Motor neuron (in vitro differentiated cells): ENCODE measurements at places on chromosomes 2 and 18.

DNA sequence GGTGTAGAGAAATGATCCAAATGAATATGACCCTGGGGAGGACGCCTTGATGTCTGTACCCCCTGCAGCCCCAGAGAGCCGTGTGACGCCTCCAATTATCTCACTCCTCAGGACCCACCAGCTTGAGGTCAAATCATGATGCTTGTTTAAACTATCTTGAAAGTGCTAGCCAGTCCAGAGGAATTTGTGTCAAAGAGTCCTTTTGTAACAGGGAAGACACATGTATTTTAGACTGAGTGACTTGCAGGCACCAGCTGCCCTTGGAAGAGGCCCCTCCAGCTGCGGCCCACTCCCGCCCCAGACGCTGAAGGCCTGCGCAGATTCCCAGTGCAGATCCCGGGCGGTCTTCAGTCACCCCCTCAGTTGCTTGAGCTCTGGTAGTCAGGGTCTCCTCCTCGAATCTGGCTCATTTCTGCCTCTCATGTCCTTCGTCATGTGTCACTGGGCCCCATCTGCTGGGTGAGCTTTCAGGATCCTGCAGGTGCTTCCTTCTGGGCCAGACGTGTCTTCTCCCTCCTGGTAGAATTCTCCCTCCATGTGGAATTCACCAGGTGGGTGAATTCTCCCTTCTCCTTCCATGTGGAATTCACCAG lies 77.4 kb downstream of the RNF144A start:
- no peak for ATAC-seq

DNA sequence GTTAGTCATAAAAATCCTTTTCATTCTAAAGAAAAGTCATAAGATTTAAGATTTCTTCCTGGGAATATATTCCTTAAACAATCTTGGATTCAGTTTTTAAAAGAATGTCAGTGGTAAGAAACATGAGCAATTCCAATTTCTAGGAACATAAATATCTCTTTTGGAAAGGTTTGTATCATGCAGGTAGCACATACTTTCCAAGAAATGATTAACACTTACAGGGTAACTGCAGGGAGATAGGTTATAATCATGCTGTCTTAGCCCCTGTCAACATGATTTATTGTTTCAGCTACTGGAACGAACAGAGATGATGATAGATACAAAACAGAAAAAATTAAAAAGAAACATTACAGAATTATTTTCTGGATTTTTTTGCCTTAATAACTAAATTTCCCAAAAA lies 1537.7 kb downstream of the LRP1B start:
- no peak for ATAC-seq

- ATAC-seq = no peak
Measured at GRCh38 chr2:204104811-204105210, 168.2 kb downstream of the ICOS start.

- no peak for ATAC-seq
Measured at GRCh38 chr2:29632018-29632417, 289.4 kb downstream of the ALK start.

GRCh38 chr2:118752762-118753429 lies 94.6 kb downstream of the EN1 start:
- no peak for ATAC-seq

DNA sequence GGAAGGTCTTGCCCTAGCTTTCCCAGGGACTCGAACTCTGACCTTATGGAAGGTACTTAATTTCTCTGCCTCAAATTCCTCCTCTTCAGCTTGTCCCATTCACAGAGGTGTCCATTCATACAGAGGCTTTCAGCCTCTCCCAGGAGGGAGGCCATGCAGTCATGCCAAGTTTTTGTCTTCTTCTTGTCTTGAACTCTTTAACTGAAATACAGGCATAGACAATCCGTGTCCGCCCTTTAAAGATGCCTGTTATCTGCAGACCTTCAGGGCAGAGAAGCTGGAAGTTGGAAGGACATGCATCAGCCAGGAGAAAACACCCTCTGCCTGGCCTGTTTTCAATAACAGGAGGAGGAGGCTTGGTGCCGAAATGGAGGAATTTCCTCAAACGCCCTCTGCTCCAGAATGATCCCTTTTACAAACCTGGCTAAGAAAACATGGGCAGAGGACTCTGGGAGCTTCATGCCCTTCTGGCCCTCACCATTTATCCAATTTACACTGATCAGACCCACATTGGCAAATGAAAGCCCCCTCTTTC lies 308.3 kb downstream of the MYCN start:
- no peak for ATAC-seq

DNA sequence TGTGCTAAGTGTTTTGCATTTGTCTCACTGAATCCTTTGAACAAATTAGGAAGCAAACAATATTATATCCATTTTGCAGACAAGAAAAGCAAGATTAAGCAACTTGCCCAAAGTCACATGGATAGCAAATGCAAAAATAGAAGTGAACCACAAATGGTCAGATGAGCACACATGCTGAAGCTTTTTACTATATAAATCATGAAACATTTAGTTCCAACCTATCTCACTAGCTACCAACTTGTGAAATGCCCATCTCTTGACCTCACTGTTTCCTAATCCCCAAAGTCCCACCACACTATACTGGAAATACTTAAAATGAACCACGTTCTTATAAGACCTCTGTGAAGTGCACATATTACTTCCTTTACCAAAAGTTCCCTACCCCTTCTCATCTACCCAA lies 380.5 kb downstream of the ERBB4 start:
- no peak for ATAC-seq

- no peak for ATAC-seq
Measured at GRCh38 chr2:239488125-239488524, 87.3 kb upstream of the HDAC4 start.

DNA sequence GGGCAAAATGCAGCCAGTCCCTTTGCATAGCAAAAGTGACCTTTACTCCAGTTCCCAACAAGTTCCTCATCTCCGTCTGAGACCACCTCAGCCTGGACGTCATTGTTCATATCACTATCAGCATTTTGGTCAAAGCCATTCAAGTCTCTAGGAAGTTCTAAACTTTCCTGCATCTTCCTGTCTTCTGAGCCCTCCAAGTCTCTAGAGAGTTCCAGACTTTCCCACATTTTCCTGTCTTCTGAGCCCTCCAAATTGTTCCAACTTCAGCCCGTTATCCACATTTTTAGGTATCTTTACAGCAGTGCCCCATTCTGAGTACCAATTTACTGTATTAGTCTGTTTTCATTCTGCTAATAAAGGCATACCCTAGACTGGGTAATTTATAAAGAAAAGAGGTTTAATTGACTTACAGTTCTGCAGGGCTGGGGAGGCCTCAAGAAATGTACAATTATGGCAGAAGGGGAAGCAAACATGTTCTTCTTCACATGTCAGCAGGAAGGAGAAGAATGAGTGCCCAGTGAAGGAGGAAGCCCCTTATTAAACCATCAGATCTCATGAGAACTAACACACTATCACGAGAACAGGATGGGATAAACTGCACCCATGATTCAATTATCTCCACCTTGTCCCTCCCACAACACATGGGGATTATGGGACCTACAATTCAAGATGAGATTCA lies 123.7 kb downstream of the MYCN start:
- no peak for ATAC-seq

GRCh38 chr2:171411791-171412483 lies 21.9 kb downstream of the METTL8 start:
- no peak for ATAC-seq

- peak; percentile 42 for ATAC-seq
Measured at GRCh38 chr2:152222975-152223637, 47.5 kb upstream of the STAM2 start.

DNA sequence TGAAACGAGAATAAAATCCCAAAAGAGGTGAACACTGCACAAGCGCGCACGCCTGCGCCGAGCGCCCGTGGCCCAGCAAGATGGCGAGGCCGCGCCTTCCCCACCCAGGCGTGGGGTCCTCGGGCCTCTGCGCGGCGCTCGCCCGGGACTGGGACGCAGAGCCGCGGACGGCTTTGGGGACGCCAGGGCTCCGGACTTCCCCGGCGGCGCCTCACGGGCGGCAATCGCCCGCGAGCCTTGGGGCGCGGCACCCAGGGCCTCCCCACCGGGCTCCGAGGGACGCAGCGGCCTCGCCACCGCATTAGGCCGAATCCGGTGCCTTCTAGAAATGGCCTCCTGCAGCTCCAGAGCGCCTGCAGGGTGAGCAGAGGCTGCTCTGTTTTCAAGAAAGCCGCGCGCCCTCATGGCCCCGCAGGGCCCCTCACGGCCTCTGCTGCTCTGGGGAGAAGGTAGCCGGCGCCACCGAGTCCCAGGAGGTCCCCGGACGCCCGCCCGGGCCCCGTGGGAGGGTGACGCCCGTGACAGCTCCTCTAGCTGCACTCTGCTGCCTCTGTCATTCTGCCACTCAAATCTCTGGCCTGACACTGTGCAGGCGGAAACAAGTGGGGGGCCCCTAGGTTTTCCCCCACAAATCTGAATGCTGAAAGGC lies 35.9 kb upstream of the POMC start:
- ATAC-seq = no peak

DNA sequence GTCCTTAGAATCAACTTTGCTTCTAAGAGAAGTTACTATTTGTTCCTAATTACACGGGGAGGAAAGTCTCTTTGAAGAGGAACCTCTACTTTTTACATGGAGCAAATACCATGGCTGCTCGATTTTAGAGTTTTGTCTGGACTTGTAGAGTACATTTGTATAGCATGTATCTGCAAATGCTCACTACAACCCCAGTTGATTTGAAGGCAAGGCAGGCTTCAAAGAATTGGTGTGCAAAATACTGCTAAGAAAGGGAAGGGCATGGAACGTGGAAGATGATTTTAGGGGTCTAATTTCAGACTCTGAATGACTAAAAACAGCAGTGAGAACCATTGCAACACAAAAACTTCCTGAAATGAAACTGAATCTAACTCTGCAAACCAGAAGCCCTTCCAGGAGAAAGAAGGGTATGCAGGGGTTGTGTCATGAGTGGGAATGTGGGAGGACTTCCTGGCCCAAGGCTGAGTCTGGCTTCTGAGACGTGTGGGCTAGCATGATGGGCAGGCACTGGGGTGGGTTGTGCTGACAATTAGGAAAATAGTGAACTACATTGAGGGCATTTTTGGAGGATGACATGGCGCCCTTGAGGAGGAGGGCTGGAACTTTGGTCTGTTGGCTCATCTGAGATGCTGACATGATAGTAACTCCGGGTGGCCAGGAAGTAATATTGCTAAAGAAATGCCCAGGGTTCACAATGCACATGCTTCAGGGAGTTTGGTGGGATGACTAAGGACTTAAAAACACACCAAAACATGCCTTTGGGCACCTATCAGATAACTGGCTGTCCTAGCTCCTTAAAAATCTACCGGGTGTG lies 18.9 kb upstream of the IL1R2 start:
- ATAC-seq = no peak

- ATAC-seq = no peak
Measured at GRCh38 chr18:23920054-23920453, 94.5 kb upstream of the TTC39C start.

- ATAC-seq = no peak
Measured at GRCh38 chr2:217954051-217954450, 48.7 kb downstream of the TNS1 start.

DNA sequence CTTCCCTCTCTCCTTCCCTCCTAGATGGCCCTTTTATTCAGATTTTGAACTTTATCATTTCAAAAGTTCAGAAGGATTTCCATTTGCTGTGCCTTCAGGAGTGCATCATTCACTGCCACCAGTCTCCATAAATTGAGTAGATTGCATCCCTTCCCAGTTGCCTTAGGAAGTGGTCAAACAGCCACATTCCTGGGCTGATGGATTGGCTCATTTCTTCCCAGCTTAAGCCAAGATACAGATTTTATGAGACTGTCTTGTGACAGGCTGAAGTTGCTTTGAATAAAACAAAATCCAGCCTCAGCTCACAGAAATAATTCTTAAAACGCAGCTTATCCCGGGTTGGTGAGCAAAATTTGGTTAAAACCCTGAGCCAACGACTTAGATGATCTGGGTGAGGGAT lies 9.8 kb downstream of the NRP2 start:
- no peak for ATAC-seq

DNA sequence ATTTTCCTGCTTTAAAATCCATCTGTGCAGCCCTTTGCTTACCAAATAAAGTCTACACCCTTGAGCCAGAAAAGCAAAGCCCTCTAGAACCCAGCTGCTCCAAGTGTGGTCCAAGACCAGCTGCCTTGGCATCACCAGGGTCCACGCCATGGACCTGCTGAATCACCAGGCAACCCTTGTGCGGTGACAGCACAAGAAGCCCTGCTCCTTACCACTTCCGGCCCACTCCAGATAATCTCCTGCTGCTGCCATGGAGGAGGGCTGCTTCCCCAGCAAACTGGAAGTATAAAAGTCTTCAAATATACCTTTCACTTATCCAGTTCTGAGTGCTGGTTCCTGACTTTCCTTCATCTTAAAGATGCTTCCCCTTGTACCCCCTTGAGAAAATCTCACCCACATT lies 106.0 kb upstream of the PKDCC start:
- ATAC-seq = no peak

- ATAC-seq = peak; percentile 60
Measured at GRCh38 chr2:85911814-85912692, 23.3 kb upstream of the ST3GAL5 start.
